ENCODE measurements at places on chromosomes 11 and 22.

GRCh38 chr22:27734066-27734465 lies 67.5 kb downstream of the MN1 start:
- no peak for DNase-seq

DNA sequence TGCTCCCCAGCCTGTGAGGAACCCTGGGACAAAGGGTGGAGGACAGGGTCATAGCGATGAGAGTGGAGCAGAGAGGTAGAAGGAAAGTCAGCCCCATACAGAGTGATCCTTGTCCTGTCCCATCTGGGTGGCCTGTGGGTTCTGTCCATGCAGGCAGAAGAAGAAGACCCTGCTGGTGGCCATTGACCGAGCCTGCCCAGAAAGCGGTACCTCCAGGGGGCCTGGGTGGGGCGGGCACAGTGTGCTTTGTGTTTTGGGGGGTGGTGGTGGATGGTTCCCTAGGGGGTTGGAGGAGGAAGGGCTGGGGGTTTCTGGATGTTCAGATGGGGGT lies 7.9 kb downstream of the SIDT2 start:
- DNase-seq = no peak

DNA sequence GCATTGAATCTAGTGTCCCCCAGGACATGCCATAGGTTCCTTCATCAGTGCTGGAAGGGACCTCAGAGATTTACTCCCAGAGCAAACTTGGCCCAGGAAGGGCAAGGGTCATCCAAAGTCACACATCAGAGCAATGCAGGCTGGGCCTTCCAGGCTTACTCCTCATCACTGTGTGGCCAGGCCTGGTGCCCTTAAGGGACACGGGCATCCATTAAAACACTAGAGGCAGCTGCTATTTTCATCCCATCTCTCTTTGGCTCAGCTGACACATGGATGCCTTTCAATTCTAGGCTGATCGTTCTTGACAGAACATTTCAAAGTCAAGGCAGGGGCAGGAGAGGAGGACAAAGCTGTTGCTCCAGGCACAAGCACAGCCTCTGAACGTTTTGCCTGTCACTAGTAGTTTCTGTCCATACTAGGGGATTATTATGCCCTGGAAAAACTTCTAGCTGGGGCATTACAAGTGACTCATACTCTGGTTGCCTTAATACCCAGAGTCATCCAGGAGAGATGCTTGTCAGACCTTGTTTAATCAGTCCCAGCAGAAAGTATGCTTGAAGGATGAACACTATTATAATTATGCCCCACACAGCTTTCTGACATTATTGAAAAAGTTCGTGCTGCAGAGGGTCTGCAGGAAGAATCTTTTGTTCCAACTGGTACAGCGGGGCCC lies 240.3 kb downstream of the TENM4 start:
- DNase-seq = no peak

DNA sequence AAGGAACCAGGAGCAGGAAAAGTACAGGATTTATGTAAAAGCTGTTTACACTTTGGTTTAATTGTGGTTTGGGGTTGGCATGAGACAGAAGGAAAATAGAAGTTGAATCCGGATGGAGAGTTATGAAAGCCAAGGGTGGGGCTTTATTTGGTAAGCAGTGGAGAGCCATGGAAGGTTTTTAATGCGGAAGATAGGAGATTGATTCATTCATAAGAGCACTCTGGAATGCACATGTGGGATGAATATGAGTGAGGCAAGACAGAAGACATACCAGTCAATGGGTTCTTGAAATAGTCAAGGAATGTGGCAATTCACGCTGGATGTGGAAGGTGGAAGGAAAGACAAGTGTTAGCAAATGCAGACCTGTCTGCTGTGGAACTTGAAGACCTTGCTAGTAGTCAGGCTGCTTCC lies 9.3 kb upstream of the GLB1L3 start:
- DNase-seq = no peak

GRCh38 chr11:72353861-72354260 lies 80.5 kb downstream of the CLPB start:
- no peak for DNase-seq

GRCh38 chr11:80104191-80104590 lies 663.4 kb upstream of the TENM4 start:
- no peak for DNase-seq

- no peak for DNase-seq
These were observed 8.5 kb upstream of the ZNRF3 start for GRCh38 chr22:28874811-28875320.

GRCh38 chr22:20653795-20654342 lies 120.0 kb upstream of the SERPIND1 start:
- no peak for DNase-seq

- no peak for DNase-seq
These were observed 66.8 kb downstream of the CSTPP1 start for GRCh38 chr11:47003180-47003877.

GRCh38 chr11:73334384-73335203 lies 26.5 kb downstream of the ARHGEF17 start:
- no peak for DNase-seq

- DNase-seq = no peak
These were observed 8.8 kb upstream of the DNAL4 start for GRCh38 chr22:38802671-38803121.

DNA sequence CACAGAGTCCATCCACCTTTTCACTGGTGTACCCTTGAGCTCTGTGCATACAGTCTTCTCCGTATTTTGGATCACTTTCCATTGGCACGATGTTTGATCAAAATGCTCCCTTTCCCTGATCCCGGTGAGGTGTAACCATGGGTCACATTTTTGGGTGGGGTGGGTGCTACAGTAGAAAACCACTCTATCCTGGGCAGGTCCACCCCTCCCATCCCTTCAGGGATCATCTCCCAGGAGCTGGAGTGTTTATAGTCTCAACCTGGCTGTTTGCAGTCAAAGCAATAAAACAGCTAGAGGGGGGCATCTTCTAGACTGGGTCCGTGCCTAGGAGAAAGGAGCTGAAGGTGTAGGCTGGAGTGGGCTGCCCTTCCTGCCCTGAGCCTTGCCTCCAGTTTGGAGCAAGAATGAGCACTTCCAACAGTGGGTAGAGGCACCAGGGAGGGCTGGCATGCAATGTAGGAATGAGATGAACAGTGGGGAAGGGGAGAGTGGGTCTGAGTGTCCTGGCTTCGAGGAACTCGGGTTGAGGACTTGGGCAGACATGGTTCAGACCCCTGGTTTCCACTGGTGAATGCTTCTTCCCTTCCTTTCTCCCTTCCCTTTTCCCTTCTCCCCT lies 38.8 kb downstream of the RNF141 start:
- no peak for DNase-seq

- no peak for DNase-seq
These were observed 5.3 kb downstream of the GRAP2 start for GRCh38 chr22:39906207-39906606.

DNA sequence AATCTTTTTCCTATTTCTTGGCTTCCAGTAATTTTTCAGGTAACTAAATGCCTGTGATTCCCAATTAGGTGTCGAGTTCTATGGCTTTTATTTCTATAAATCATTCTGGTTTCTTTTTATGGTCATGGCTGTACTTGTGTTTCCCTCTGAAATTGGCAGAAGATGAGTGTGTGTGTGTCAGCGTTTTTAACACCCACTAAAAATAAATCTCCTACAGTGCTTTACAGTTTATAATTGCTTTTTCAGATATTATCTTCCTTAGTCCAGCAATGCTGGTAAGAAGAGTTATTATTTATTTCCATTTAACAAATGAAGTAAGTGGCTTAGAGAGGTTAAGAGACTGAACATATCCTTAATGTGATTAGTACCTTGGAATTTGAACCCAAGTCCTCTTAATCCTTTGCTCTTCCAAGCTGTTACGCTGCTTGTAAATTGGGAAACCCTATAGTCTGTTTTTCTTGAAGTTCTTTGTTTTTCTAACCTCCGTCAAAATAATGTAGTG lies 125.2 kb downstream of the TEAD1 start:
- no peak for DNase-seq

DNA sequence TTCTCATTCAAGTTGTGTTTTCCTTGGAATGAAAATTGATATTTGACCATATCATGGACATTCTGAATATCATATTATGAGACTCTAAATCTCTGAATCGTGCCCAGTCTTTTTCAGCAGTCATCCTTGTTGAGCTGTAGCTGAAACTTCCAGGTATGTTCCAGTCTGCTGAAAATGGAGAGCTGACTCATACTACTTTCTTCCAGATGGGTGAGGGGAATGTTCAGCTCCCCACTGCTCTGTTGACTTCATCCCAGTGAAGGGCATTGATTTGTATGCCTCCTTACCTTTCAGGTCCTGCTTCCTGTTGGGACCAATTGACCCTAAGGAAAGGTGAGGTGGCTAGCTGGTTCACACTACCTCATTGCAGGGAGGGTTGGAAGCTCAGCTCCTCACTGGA lies 3.5 kb downstream of the OR5P2 start:
- no peak for DNase-seq

- no peak for DNase-seq
These were observed 92.6 kb downstream of the DEPDC5 start for GRCh38 chr22:31846161-31847115.

DNA sequence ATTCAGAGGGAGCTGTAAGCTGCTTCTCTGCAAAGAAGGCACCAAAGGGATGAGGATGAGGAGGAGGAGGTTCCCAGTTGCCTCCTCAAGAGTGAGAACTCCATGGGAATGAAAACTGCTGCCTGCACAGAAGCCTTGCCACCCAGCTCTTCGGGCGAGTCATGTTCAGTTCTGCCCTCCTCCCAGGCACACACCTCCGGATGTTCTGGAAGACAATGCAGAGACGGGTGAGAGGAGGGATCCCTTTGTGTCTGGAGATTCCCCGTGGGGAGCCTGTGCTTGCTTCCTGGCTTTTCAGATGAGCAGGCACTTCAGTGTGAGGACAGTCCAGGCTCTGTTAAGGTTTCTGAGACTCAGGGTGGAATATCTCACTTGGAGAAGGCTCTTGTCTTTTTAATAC lies 295.6 kb downstream of the DDX10 start:
- DNase-seq = no peak

DNA sequence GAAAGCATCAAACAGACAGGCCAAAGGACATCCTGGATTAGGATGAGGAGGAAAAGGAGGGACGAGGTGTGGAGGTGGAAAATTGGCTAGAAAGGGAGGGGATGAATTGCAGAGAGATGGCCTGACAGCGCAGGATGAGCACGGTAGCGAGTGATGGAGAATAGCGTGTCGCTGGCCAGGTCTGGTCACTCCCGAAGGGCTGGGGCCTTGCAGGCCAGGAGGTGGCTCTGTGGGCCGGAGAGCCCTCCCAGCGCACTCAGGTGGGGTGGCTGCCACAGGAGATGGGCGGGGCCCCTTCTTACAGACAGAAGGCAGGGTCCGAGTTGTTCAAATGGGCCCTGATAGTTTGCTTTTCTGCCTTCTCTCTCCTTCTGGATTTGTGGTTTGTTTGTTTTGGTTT lies 37.1 kb upstream of the THY1 start:
- DNase-seq = no peak

- no peak for DNase-seq
These were observed 35.5 kb downstream of the SLC22A9 start for GRCh38 chr11:63405114-63405513.

DNA sequence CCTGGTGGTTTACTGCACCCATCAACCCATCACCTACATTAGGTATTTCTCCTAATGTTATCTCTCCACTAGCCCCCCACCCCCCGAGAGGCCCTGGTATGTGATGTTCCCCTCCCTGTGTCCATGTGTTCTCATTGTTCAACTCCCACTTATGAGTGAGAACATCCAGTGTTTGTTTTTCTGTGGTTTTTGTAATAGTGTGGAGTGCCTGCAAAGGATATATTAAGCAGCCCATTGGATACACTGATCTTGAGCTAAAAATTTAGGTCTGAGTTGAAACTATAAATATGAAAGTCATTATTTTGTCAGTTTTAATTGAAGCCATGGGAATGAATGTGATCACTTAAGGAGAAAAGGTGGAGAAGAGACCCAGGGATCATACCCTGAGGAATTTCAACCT lies 23.0 kb downstream of the MRPL48 start:
- DNase-seq = no peak

GRCh38 chr11:69044111-69045013 lies 4.4 kb upstream of the TPCN2 start:
- no peak for DNase-seq

- DNase-seq = peak; percentile 60
These were observed 6.3 kb upstream of the FADS3 start for GRCh38 chr11:61897387-61898246.

DNA sequence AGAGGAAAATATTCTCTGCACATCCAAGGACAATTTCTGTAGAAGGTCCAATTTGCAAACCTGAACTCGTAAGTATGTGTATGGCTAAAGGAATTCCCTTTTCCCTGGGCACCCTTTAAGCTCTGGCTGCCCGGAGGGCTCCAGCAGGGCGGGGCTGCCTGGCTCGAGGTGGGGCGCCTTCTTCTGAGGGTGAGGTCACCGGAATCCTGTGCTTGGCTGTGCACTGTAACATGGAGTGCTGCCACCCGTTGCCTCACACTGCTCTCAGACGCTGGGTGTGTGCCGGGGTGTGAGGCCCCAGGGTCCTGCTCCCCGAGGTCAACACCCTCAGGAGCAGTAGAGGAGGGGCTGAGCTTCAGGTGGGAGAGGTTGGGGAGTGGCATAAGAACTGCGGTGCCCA lies 61.5 kb downstream of the SYN3 start:
- DNase-seq = no peak

All from activated effector memory CD4-positive, alpha-beta T cell treated with Interleukin-2 at 50 U/mL for 16 hours (primary cell).